Liver (tissue), 10 donors: ENCODE measurements at places on chromosomes 7 and 10.

DNA sequence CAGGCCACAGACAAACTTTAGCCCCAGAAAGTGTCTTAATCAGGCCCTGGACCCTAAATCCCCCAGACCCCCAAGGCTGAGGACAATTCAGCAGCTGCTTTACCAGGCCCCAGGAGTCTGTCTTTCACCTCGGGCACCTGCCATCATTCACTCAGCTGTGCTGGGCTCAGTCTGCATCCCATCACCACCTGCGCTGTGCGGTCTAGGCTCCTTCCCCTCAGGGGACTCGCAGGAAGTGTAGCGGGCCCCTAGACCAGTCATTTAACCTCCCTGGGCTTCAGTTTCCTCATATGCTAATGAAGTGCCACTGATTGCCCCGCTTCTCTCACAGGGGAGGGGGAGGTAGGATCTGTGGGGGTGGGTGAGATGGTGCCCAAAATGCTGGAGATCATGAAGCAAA lies 76.4 kb upstream of the ZMIZ1 start:
- no peak for DNase-seq

DNA sequence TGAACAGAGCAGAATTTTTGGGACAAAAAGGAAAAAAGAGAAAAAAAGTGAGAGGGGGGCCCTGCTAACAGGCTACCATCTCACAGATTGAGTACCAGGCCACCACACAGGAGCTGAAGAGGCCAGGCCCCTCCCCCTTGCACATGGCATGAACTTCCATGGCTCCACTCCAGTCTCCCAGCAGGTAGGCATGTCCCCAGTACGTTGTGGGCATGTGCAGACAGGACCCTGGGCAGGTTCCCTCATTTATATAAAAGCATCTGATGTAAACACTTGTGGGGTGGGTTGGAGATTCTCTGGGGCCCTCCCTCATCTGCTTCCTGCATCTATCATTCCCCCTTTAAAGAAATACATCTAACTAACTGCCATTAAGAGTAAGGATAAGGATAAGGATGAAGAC lies 45.0 kb upstream of the AKR1C1 start:
- DNase-seq: no peak

GRCh38 chr10:72953687-72954086 lies 919 bp downstream of the PLA2G12B start:
- DNase-seq: no peak

GRCh38 chr10:123766012-123766411 lies 99.9 kb downstream of the GPR26 start:
- no peak for DNase-seq

DNA sequence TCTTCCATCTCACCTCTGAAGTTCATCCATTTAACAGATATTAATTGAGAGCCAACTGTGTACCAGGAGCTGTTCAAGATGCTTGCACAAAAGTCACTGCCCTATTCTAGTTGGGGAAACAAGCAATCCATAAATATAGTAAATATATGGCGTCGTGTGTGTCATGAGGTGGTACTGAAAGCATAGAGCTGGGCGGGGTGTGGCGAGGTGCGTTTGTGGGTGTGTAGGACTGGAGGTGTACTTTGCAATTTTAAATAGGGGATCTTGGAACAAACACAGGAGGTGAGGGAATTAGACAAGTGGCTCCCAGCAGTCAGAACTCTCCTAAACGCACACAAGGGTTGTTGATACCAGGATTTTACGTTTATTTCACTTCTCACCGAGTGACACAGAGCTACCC lies 490 bp upstream of the ZNF239 start:
- DNase-seq: no peak

DNA sequence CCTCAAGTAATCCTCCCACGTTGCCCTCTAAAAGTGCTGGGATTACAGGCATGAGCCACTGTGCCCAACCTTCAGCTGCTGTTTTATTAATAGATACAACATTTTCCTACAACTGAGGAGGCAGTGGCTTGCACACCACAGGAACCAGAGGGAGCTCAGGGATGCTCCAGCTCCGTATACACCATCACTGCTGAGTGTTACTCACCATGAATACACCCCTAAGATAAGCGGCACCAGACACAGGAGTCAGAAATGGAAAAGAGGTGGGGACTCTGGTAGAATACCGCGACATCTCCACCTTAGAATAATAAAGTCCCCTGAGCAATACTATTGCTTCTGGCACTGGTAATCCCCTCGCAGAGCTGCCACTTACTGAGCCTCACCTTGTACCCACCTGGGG lies 68.7 kb upstream of the PDLIM1 start:
- no peak for DNase-seq

DNA sequence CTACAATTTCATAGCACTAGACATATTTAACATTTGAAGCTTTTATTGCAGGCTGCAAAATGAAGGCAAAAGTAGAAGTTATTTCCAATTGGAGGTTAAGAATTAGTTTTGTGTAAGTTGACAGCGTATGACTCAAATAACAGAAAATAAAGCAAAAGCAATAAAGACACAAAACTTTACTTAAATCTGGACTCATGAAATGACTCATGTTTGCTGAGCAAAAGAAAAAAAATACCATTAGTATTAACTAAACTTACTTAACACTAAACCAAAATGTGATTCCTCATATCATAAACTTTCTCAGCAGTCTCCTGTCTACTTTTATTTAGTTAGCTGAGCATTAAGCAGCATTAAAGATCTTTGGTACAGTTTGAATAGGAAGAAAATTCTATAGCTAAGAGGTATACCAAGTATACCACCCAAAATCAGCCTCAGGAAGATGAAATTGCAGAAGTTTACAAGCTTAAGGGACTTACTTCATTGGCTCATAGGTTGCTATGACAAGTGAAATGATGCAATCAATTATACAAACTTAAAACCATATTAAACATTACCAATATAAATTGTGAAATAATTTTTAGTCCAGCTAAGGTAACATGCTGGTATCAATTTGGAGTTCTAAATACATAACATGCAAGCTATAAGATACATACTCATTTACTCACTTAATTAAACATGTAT lies 1131.4 kb downstream of the XPNPEP1 start:
- no peak for DNase-seq

GRCh38 chr7:139180700-139181311 lies 50.2 kb upstream of the UBN2 start:
- no peak for DNase-seq

GRCh38 chr7:147915781-147916180 lies 674.8 kb upstream of the C7orf33 start:
- no peak for DNase-seq

- DNase-seq: no peak
Observed at GRCh38 chr10:110343947-110344346, 39.2 kb upstream of the SMNDC1 start.

GRCh38 chr10:84613336-84614021 lies 285.1 kb downstream of the CCSER2 start:
- peak; percentile 39 for DNase-seq

DNA sequence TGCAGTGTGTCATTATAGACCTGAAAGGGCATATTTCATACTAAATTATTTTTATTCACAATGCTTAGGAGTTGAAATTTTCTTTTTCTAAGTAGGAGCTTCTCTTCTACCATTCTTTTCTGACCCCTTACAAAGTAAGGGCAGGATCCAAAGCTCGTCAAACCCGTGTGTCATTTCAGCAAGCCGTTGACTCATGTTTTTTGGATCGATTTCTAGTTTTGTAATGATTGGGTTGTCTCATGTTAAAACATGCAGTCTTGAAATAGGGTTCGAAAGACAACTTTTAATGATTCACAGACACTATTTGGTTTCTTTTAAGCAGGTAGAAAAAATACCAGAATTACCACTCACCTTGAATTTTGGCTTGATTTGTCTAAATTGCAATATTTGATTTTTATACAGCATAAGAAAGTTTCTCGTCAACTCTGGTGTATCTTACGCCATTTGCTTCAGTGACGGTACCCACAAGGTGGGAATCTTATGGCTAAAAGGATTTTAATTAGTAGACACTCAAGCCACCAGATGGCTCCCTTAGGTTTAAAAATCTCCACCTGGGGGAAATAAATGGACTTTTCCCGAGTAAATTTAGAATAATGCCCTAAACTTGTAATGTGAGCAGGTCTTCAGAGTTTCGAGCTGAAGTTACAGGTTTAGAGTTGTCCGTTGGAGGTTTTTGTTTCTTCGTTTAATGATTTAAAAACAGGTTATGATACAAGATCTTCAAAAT lies 283.4 kb downstream of the CCDC3 start:
- no peak for DNase-seq
